ENCODE measurements at places on chromosomes 4 and X.

- DNase-seq, result no peak
Observed at GRCh38 chr4:84573385-84574068, 9.4 kb upstream of the CDS1 start.

- peak; percentile 65 for DNase-seq
Observed at GRCh38 chrX:132489578-132490419, 961 bp upstream of the MBNL3 start.

- no peak for DNase-seq
Observed at GRCh38 chr4:163758032-163758431, 263.5 kb downstream of the TMA16 start.

DNA sequence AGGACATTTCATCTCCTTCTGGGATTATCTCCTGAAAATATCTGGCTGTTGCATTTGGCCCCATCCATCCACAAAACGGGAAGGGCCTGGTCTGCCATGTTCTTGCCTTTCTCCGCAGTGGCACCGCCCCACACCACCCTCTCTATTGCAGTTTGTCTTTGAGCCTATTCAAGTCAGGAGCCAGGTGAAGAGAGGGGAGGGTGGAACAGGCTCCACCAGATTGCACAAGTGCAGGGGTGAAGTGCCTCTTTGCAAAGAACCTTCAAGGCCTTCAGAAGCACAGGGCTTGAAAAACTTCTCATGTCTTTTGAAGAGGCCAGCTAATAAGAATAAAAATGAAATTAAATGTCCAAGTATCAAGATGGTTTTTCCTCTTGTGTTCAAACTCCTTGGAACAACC is 28.7 kb downstream of the RS1 start:
- DNase-seq, result no peak

DNA sequence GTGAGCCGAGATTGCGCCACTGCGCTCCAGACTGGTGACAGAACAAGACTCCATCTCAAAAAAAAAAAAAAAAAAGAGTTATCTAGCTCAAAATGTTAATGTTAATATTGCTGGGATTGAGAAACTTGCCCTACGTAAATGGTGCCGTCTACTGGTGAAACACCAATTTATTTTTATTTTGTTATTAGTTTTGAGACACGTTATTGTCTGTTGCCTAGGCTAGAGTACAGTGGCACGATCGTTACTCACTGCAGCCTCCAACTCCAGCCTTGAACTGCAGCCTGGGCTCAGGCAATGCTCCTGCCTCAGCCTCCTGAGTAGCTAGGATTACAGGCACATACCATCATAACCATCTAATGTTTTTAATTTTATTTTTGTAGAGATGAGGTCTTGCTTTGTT is 262.8 kb downstream of the BMPR1B start:
- no peak for DNase-seq

DNA sequence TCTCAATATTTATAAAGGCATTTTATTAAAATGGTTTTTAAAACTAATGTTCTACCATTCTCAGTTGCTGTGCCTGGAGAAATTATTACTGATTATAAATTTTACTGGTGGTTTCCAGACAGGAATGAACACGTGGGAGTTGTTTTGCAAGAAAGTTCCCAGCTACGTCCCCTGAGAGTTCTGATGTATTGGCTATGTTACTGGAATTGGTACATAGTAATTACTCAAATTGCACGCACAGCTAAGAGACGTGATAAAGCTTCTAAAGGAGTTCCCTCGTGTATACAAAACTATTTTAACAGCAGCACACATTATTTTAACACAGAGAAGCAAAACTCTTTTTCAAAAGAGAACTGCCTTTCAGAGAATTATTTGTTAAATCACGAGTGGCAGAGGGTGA is 292.2 kb downstream of the NLGN4X start:
- DNase-seq, result peak; percentile 46

DNA sequence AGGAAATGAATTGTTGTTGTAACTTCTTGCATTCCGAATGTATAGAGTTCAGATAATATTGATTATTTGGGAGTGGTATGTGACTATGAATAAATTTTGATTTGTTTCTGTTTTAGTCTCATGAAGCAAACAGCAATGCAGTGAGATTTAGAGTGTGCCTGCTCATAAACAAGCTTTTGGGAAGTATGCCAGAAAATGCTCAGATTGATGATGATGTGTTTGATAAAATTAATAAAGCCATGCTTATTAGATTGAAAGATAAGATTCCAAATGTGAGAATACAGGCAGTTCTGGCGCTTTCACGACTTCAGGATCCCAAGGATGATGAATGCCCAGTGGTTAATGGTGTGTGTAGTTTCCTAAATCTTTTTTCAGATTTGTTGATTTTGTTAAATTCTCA is 2.0 kb downstream of the NCAPG start:
- no peak for DNase-seq

DNA sequence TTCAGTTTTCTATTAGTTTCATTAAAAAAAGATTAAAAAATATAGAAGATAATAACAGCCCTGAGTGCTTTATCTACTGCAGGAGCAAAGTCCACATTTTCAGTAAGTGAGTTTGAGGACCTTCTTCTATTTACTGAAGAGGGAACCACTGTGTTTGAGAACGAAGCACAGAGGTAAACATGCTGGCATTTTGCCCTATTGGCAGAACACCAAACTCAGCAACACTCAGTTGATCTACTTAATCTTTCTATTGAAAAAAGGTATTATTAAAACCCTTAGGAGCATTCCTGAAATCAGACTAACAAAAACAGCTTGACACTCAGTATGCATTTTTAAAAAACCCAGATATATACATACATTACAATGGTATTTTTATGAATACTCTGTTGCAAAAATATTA is 1496.7 kb downstream of the TECRL start:
- DNase-seq, result peak; percentile 21

- DNase-seq, result no peak
Observed at GRCh38 chrX:24475480-24475879, 10.4 kb downstream of the PDK3 start.

- no peak for DNase-seq
Observed at GRCh38 chr4:1045595-1046201, 34.3 kb downstream of the FGFRL1 start.

DNA sequence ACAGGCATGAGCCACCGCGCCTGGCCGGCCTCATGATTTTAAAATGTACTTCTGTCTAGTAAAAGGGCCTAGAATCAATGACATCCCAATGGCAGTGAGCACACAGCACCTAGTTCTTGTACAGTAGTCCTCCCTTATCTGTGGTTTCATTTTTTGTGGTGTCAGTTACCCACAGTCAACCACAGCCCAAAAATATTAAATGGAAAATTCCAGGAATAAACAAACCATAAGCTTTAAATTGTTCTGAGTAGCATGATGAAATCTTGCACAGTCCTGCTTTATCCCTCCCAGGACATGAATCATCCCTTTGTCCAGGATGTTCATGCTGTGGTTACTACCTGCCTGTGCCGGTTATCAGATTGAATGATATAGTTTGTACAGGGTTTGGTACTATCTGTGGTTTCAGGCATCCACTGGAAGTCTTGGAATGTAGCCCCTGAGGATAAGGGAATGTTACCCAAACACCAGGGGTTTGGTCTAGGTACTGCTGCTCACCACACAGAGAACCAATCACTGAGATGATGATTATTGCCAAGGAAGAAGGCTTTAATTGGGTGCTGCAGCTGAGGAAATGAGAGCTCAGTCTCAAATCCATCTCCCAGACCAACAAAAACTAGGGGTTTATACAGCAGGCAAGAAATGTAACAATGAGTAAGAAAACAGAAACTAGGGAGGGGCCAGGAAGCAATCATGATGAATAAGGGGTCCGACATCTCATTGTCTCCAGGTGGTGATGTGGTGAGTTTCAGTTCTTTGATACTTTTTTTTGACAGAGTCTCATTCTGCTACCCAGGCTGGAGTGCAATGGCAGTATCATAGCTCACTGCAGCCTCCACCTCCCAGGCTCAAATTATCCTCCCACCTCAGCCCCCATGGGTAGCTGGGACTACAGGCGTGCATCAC is 16.2 kb upstream of the FHL1 start:
- no peak for DNase-seq

- DNase-seq, result no peak
Observed at GRCh38 chr4:189912170-189912569, 28.5 kb upstream of the FRG1 start.

DNA sequence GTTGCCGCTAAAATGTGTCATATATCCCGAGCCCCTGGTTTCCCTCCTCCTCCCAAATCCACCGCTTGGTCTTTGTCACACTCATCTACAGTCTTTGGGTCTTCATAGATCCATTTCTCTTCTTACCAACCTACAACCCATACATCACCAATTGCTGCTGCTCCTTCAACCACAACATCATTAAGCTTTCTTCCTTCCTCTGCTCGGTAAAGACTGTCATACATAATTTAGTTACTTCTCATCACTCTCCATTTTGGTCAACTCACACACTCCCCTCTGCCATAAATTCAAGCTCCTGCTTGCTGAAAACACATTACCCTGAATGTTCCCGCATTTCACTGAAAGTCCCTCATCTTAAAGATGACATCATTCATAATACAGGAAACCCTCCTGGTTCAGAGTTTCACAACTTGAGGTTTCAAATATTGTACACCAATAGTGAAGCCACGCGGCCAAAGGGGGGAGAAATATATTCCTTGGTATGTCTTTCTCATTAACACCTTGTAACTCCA is 1.7 kb upstream of the DCTD start:
- no peak for DNase-seq

- DNase-seq, result no peak
Observed at GRCh38 chr4:53863736-53864365, 200.6 kb downstream of the CHIC2 start.

GRCh38 chrX:119479845-119480244 is 11.6 kb downstream of the SLC25A5 start:
- no peak for DNase-seq

GRCh38 chrX:149845385-149845784 is 35.6 kb upstream of the MAGEA8 start:
- no peak for DNase-seq

DNA sequence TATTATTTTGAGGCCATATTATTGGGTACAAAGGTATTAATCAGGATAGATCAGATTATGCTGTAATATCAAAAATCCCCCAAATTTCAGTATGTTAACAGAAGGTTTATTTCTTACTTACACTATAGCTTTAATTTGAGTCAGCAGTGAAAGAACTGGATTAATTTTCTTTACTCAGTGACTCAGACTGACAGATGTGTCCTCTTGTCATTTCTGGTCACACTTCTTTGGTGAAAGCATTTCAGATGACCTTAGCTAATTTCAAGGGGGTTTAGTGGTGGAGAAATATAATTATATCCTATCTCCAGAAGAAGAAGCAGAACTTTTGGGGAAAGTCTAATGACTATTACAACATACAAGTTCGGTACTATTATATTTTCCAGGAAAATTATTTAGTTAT is 12.4 kb downstream of the DDIT4L start:
- peak; percentile 8 for DNase-seq

DNA sequence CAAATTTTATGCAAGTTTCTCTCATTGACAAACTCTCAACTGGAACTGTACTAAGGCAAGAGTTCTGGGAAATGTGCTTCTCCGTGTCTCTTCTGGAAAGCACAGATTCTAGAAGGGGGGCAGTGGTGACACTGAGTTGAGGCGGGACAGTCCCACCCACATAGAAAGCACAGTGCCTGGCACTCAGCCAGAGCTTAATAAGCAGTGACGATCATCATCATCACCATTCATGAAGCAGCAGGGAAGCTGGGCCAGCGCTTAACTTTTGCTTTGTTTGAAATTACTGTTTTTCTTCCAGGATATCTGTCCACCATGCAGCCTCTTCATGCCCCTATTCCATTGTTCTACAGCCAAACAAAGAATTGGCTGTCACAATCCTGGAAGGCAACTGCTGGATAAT is 60.3 kb downstream of the BEND2 start:
- peak; percentile 72 for DNase-seq

GRCh38 chrX:80792205-80792604 is 17.5 kb downstream of the BRWD3 start:
- no peak for DNase-seq

- DNase-seq, result peak; percentile 49
Observed at GRCh38 chr4:40750461-40751258, 905 bp downstream of the NSUN7 start.

- no peak for DNase-seq
Observed at GRCh38 chrX:117752745-117753144, 363.9 kb downstream of the KLHL13 start.

DNA sequence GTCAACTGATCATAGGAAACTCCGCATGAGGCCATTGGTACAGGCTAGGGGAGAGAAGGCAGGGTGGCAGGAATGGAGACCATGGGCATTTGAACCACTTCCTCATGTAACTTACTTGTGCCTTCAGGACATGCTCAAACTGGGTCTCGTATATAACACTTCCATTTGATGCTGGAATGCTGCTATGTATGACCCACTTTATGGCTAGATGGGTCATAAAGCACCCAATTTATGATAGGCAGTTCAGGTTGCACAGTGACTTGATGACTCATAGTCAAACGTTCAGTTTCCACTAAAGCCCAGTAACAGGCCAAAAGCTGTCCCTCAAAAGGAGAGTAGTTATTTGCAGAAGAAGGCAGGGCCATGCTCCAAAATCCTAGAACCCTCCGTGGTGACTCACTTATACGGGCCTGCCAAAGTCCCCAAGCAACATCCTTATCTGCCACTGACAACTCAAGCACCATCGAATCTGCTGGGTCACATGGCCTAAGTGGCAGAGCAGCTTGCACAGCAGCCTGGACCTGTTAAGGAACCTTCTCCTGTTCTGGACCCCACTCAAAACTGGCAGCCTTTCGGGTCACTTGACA is 236.4 kb downstream of the ZC4H2 start:
- DNase-seq, result no peak

DNA sequence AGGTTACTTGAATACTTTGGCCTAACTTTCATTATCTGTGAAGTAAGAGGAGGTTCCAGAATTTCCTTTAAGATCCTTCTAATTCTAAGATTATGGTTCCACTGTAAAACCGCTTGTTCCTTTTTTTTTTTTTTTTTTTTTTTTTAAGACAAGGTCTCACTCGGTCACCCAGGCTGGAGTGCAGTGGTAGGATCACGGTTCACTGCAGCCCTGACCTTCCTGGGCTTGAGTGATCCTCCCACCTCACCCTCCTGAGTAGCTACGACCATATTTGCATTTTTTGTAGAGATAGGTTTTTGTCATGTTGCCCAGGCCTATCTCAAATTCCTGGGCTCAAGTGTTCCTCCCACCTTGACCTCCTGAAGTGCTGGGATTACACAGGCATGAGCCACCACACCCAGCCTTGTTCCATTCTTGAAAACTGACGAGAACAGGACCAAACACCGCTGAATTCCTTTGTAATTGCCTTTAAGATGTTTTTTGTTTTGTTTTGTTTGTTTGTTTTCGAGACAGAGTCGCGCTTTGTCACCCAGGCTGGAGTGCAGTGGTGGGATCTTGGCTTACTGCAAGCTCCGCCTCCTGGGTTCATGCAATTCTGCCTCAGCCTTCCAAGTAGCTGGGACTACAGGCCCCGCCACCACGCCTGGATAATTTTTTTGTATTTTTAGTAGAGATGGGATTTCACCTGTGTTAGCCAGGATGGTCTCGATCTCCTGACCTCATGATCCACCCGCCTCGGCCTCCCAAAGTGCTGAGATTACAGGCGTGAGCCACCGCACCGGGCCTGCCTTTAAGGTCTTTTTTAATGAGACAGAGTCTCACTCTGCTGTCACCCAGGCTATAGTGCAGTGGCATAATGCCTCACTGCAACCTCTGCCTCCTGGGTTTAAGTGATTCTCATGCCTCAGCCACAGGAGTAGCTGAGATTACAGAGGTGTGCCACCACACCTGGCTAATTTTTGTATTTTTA is 6.8 kb downstream of the PDS5A start:
- no peak for DNase-seq
